ENCODE measurements at places on chromosomes 2 and 18.

- no peaks in the 10 kb centered on the region for H3K27me3 ChIP-seq
- H3K36me3 ChIP-seq = no peaks in the 10 kb centered on the region
- no peak overlapping the region for H3K4me3 ChIP-seq
These were observed 257.2 kb upstream of the CHAC2 start for GRCh38 chr2:53510401-53510800.

- no peaks in the 10 kb centered on the region for H3K4me1 ChIP-seq
- no peak overlapping the region for H3K4me3 ChIP-seq
- DNase-seq = no peak
These were observed 34.8 kb downstream of the COL5A2 start for GRCh38 chr2:189144700-189145211.

DNA sequence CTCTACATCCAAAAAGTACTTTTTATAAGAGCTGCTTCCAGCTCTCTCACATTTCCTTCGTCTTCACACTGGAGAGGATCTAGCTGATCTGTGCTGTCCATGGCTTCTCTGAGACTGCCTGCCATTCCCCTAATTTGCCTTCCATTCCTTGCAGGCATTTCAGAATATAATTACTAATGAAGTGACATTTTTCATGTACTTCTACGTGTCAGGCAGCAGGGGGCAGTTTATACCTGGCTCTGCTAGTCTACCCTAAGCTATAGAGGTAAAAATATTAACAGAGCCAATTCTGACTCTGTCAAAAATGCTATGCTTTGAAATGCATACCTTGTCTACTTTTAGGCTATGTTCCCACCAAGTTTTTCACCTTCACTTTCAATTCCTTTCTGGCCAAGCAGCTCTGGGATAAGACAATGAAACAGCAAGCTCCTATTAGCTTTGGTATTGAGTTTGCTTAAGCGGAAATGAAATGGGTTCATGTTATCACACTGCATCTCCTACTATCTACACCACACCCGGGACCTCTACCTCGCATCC lies 81.9 kb downstream of the MEP1B start:
- no peaks in the 10 kb centered on the region for H3K4me1 ChIP-seq
- no peaks in the 10 kb centered on the region for H3K36me3 ChIP-seq
- no peak for DNase-seq
- no peaks in the 10 kb centered on the region for H3K27me3 ChIP-seq
- H3K4me3 ChIP-seq = no peak overlapping the region

DNA sequence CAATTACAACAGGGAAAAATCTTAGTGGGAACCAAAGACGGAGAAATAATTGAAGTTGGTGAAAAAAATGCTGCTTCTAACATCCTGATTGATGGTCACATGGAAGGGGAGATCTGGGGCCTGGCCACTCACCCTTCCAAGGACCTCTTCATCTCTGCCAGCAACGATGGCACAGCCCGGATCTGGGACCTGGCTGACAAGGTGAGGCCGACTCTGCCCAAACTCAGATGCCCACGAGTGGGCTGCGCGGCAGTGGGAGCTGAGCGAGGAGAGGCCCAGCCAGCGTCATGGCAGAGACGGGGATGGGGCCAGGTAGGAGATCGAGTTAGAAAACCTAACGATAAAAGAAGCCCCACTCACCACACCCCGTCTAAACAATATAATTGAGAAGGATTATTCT lies 87.7 kb downstream of the RTN4 start:
- no peaks in the 10 kb centered on the region for H3K27me3 ChIP-seq
- H3K36me3 ChIP-seq = peaks cover 7% of the 10 kb centered on the region
- H3K4me3 ChIP-seq = no peak overlapping the region
- DNase-seq = no peak
- H3K4me1 ChIP-seq = peaks cover 47% of the 10 kb centered on the region

- H3K27ac ChIP-seq = no peak overlapping the region
- H3K36me3 ChIP-seq = no peaks in the 10 kb centered on the region
- no peak for DNase-seq
- peaks cover 13% of the 10 kb centered on the region for H3K4me1 ChIP-seq
- H3K4me3 ChIP-seq = no peak overlapping the region
These were observed 1.5 kb downstream of the XDH start for GRCh38 chr2:31413025-31413424.

DNA sequence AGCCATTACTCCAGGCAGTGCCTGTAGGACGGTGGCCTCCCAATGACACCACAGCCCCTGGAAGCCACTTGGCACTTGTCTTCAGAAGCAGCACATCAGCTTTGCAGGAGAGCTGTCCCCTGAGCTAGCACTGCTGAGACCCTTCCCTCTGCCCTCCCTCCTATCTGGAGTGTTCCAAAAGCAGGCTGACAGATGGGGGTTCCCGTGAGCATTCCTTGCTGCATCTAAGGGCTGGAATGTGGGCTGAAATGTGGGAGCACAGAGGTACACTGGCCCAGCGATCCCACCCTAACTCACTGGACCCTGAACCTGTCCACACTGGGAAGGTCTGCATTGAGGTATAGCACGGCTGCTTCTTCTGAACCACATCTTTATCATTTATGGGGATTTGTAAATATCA lies 230.1 kb downstream of the ANAPC1 start:
- no peak overlapping the region for H3K27ac ChIP-seq
- H3K4me3 ChIP-seq = no peak overlapping the region
- DNase-seq = no peak
- no peaks in the 10 kb centered on the region for H3K27me3 ChIP-seq

- DNase-seq = no peak
- no peaks in the 10 kb centered on the region for H3K27me3 ChIP-seq
- H3K4me1 ChIP-seq = no peaks in the 10 kb centered on the region
- H3K27ac ChIP-seq = no peak overlapping the region
These were observed 199.7 kb upstream of the SLC14A2 start for GRCh38 chr18:45415614-45416013.

DNA sequence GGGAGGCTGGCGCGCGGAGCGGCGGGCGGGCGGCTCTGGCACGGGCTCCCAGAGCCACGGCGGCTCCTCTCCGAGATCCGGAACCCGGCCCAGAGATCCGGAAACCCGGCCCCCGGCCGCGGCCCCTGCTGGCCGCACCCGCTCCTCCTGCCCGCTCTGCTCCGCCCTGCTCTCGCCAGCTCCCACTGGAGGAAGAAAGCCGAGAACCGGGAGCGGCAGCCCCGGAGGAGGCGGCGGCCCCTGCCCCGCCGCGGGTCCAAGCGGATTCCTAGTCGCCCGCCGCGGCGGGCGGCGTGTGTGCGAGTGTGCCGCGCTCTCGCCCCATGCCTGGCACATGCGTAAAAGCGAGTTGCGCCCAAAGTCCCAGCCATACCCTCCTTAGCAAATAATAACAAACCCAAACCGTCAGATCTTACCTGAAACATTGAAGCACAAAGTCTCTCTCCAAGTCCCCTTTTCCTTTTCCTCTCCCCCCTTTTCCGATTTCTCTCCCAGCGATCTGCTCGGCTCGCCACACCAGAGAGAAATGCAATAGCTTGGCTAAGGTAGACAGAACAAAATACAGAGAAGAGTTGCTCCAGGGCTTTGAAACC lies 108.7 kb upstream of the KCTD1 start:
- H3K4me3 ChIP-seq = peak overlapping the region; percentile 89
- H3K27ac ChIP-seq = peak overlapping the region; percentile 74
- no peaks in the 10 kb centered on the region for H3K36me3 ChIP-seq
- peaks cover 46% of the 10 kb centered on the region for H3K4me1 ChIP-seq

GRCh38 chr18:7116001-7116730 lies 1.4 kb downstream of the LAMA1 start:
- peaks cover 15% of the 10 kb centered on the region for H3K4me1 ChIP-seq
- H3K4me3 ChIP-seq = peak overlapping the region; percentile 34
- H3K36me3 ChIP-seq = no peaks in the 10 kb centered on the region
- H3K27ac ChIP-seq = no peak overlapping the region
- no peak for DNase-seq

- H3K27me3 ChIP-seq = no peaks in the 10 kb centered on the region
- no peak overlapping the region for H3K4me3 ChIP-seq
- no peaks in the 10 kb centered on the region for H3K4me1 ChIP-seq
- no peak for DNase-seq
- H3K27ac ChIP-seq = no peak overlapping the region
These were observed 95.4 kb downstream of the ZAP70 start for GRCh38 chr2:97808816-97809215.

GRCh38 chr18:61448316-61448715 lies 115.1 kb downstream of the CDH20 start:
- H3K4me1 ChIP-seq = no peaks in the 10 kb centered on the region
- no peaks in the 10 kb centered on the region for H3K36me3 ChIP-seq
- H3K27me3 ChIP-seq = no peaks in the 10 kb centered on the region
- DNase-seq = no peak

DNA sequence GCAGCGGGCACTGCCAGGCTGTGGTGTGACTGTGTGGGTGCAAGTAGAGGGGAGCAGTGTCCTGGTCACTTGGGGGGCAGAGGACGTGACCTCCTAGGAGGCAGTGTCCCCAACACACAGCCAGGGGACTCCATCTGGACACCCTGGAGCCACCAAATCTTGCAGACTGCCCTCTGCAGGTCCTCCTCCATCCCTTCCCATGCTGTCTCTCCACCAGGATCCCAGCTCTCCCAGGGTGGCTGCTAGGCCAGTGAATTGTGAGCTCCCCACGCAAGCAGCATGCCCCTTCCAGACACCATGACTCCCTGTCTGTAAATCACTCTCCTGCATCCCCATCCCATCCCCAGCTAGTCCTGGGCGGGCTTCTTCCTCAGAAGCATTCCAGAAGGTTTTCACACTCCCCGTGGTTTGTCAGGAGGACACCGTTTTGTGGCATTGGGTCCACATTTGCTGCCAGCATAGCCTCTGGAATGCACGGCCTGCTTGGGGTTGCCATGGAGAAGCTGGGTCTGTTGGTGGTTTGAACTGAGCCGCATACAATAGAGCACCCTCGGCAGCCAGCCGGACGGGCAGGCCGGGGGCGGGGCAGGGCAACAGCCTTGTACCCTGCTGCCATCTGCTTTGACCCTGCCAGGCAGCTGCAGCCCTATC lies 210.7 kb downstream of the KLHL29 start:
- peaks cover 25% of the 10 kb centered on the region for H3K4me1 ChIP-seq
- peak overlapping the region; percentile 69 for H3K27ac ChIP-seq
- DNase-seq = no peak
- no peaks in the 10 kb centered on the region for H3K36me3 ChIP-seq

GRCh38 chr2:235478609-235479008 lies 15.2 kb upstream of the AGAP1 start:
- H3K27me3 ChIP-seq = no peaks in the 10 kb centered on the region
- H3K36me3 ChIP-seq = no peaks in the 10 kb centered on the region
- H3K4me3 ChIP-seq = no peak overlapping the region
- no peaks in the 10 kb centered on the region for H3K4me1 ChIP-seq
- no peak overlapping the region for H3K27ac ChIP-seq
- DNase-seq = no peak

DNA sequence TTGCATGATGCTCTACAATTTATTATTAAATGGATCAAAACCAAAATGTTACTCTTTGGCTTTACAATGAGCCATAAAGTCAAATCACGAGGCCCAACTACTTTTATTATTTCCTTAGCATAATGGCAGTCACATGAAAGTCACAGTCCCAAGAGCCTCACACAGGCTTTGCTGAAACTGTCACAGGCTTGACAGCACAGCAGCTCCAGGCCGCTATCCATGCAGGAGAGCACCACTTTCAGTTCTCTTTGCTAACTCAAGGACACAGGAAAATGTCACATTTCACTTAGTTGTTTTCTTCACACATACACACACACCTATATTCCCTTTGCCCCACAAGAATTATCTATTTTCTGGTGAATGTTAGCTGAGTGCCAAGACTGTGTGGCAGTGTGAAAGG lies 11.1 kb upstream of the MSGN1 start:
- H3K4me3 ChIP-seq = no peak overlapping the region
- no peaks in the 10 kb centered on the region for H3K4me1 ChIP-seq
- H3K27ac ChIP-seq = no peak overlapping the region
- H3K36me3 ChIP-seq = no peaks in the 10 kb centered on the region
- DNase-seq = no peak

GRCh38 chr2:217162533-217162932 lies 302.7 kb upstream of the TNP1 start:
- H3K4me3 ChIP-seq = no peak overlapping the region
- no peaks in the 10 kb centered on the region for H3K36me3 ChIP-seq

DNA sequence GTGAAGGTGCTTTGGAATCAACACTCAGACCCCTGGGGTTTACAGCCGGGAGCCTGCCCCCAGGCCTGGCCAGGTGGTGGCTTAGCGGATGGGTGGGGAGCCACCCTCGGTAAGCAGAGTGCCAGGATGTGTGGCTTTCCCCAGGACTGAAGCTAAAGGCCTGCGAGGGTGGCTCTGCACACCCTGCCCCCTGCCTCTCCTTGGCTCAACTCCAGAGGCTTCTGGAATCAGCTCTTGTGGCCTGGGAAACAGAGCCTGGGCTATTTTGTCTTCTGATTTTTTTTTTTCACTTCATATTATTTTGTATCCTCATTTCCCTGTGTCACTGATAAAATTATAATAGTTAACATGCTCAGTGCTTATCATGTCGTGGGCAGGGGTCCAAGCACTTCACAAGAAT lies 79.8 kb downstream of the RHOB start:
- no peak for DNase-seq
- peaks cover 4% of the 10 kb centered on the region for H3K4me1 ChIP-seq
- H3K27me3 ChIP-seq = no peaks in the 10 kb centered on the region
- no peaks in the 10 kb centered on the region for H3K36me3 ChIP-seq
- peak overlapping the region; percentile 73 for H3K27ac ChIP-seq

GRCh38 chr2:153417077-153417476 lies 61.5 kb downstream of the RPRM start:
- H3K27ac ChIP-seq = no peak overlapping the region
- DNase-seq = no peak
- no peaks in the 10 kb centered on the region for H3K27me3 ChIP-seq
- no peaks in the 10 kb centered on the region for H3K36me3 ChIP-seq
- no peaks in the 10 kb centered on the region for H3K4me1 ChIP-seq
- no peak overlapping the region for H3K4me3 ChIP-seq

GRCh38 chr2:114005110-114005783 lies 115.4 kb downstream of the ACTR3 start:
- no peaks in the 10 kb centered on the region for H3K4me1 ChIP-seq
- DNase-seq = no peak
- no peaks in the 10 kb centered on the region for H3K27me3 ChIP-seq
- no peak overlapping the region for H3K27ac ChIP-seq
- H3K36me3 ChIP-seq = no peaks in the 10 kb centered on the region

DNA sequence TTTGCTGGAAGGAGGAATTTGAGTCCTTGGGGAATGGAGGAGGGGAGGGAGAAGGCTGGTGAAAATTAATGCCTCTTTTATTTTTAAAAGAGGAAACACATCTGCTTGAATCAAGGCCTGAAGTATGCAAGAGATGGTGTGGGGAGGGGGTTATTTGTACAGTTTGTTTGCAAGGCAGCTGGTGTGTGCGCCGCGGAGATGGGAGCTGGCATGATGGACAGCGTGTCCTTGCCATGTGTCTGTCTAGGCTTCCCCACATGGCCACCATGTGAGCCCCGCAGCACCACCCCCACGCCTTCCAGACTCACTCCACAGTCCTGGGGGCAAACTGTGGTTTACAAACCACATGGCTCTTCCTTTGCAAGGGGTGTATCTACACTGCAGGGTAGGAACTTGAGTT lies 154.8 kb upstream of the APCDD1 start:
- peaks cover 4% of the 10 kb centered on the region for H3K4me1 ChIP-seq
- no peaks in the 10 kb centered on the region for H3K27me3 ChIP-seq
- H3K27ac ChIP-seq = no peak overlapping the region

- H3K36me3 ChIP-seq = no peaks in the 10 kb centered on the region
- no peaks in the 10 kb centered on the region for H3K27me3 ChIP-seq
- H3K27ac ChIP-seq = no peak overlapping the region
- no peak overlapping the region for H3K4me3 ChIP-seq
- no peak for DNase-seq
- H3K4me1 ChIP-seq = no peaks in the 10 kb centered on the region
These were observed 31.0 kb downstream of the ANKRD29 start for GRCh38 chr18:23631746-23632145.
